ENCODE measurements at places on chromosomes 7 and 10.

DNA sequence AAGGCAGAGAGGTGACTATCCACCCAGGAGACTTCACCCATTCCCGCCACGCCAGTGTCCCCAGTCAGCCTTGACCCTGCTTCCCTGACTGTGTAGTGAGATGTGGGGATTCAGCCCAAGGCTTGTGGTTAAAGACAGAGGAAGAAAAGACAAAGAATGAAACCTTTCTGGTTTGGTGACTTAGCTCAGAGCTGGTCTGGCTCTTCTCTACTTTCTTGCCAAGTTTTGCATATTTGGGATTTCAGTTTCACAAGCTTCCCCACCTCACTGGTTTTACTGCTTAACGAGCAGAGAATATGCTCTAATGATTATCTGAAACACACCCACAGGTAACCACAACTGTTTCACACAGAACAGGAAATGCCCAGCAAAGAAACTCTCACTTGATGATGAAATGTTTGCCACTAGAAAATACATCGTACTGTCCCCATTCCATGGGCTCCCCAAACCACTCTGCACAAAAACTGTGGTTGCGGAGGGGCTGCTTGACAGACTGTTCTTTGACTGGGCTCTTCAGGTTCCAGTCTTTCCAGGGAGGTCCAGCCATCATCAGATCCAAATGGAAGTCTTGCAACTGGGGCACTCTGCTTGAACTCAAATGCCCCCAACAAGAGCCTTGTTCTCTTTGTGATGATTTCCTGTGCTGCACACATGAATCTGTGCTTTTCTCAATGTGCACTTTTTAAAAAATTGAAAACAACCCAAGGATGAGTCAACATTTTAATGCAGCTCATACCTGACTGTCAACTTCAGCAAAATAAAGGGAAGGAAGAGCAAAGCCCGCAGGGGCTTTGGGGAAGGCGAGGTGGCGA, 95.5 kb downstream of the CTBP2 start:
- peak; percentile 69 for DNase-seq

GRCh38 chr7:117083648-117084047, 130.3 kb downstream of the ST7 start:
- no peak for DNase-seq

- DNase-seq = no peak
These were observed 218.4 kb upstream of the PPP2R2D start for GRCh38 chr10:131682271-131682962.

GRCh38 chr7:149725916-149726315, 47.5 kb downstream of the ZNF467 start:
- no peak for DNase-seq

GRCh38 chr10:11776080-11776479, 33.9 kb downstream of the ECHDC3 start:
- no peak for DNase-seq

GRCh38 chr10:67200913-67201564, 275.2 kb downstream of the LRRTM3 start:
- no peak for DNase-seq

DNA sequence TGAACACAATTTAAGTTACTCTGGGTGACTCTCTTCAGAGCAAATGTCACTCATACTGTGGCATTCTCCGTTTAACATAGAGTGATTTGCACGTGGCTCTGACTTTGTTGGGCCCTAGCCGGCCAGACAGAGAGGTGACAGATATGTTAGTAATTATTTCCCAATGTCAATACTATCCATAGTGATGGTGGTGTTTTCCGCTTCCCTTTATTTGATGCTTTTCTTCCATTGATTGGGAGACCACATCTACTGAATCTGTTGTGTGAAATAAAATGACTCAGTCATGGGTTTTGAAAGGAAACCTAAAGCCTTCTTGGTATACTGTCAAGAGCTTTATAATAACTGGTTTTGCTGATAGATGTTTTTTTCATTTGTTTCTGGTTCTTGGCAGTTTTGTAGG, 7.4 kb downstream of the AVL9 start:
- DNase-seq = no peak

DNA sequence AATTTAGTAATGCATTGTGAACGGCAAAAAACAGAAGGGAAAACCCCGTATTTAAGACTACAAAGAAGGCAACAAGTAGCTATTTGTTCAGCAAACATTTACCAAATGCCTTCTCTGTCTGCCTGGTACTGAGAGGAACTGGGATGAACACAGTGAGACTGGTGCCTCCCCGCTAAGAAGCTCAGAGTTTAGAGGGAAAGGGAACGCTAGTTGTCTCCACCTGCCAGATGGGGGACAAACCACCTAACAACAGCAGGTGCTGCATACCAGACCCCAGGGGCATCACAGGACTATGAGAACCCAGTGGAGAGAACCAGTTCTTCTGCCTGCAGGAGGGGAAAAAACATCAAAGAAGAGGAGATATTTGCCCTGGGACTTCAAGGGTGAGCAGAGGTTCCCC, 147.1 kb downstream of the SLC25A13 start:
- DNase-seq = no peak

DNA sequence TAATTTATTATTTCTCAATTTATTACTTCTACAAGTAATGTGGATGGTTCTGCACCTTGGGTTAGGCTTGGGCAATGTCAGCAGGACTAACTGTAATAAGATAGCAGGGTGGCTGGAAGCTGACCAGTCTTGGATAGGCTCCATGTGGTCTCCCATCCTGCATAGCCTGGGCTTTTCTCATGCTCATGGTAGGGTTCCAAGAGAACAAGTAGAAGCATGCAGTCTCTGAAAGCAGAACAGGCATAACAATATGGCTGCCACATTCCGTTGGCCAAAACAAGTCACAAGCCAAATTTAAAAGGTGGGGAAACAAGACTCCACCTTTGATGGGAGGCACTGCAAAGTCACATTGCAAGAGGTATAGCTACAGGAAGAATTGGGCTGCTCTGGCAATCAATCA, 98.6 kb upstream of the MDFIC start:
- DNase-seq = no peak

DNA sequence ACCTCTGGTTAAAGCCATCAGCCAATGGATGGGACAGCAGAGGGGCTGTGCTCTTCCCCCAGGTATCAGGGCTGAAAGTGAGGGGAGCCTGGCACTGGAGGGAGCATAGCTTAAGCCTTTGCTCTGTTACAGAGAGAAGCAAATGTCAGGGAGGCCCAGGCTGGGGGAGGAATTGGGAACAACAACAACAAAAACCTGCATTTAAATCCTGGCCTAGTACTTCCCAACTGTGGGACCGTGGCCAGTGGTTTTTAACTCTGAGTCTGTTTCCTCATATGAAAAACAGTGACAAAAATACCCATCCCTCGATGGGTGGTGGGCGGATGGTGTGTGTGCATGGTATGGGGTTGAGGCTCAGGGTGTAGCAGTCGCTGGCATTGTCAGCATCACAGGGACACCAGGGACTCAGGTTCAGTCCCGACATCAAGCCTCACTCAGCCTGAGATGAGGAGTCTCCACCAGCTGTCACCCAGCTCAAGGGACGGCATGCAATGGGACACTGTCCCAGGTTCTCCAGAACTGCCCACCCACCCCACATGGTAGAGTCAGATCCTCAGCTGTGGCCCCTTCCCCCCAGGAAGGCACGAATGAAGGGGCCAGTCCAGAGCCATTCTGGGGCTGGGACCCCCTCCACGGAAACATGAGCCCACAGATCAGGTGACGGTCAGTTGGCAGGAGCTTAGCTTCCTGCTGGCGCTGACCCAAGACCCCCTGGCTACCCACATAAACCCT, 74.5 kb downstream of the AFAP1L2 start:
- DNase-seq = no peak

- no peak for DNase-seq
These were observed 552.4 kb upstream of the GALNT17 start for GRCh38 chr7:70579397-70580097.

DNA sequence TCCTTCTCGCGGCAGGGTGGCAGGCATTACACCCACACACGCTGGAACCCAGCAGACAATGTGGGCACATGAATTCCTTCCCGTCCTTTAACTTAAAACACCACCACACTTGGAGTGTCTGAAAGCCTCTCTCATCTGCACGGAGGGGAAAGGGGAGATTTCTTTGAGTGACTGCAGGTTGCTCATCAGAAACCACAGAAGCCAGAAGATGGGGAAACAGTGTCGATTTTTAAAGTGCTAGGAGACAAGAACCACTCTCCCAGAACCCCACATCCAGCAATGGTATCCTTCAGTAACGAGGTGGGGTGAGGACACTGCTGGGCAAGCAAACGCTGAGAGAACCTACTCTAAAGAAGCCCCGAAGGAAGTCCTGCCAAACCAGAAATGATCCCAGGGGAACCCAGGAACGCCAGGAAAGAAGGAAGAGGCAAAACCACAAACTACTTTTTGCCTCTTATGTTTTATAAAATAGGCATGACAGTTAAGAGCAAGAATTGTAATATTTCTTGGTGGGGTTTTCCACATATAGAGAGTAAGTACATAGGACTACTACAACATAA, 254.3 kb downstream of the ELFN1 start:
- DNase-seq = no peak

- no peak for DNase-seq
These were observed 1.2 kb upstream of the TBRG4 start for GRCh38 chr7:45112648-45113047.

GRCh38 chr7:131071786-131072504, 255.7 kb upstream of the MKLN1 start:
- DNase-seq = no peak

- DNase-seq = no peak
These were observed 149.3 kb upstream of the NRP1 start for GRCh38 chr10:33483816-33484190.

Data from activated CD8-positive, alpha-beta memory T cell treated with anti-CD3 and anti-CD28 coated beads for 24 hours (primary cell).